HuH-7 (cell line): ENCODE measurements at places on chromosomes 4 and X.

- DNase-seq: no peak
Measured at GRCh38 chrX:133645977-133646718, 230.9 kb upstream of the GPC4 start.

- DNase-seq: no peak
Measured at GRCh38 chr4:40749717-40750460, at the start of gene NSUN7. NSUN7 (plus strand) TSS chr4:40749955; CDS start chr4:40750694, 739 bp downstream.

DNA sequence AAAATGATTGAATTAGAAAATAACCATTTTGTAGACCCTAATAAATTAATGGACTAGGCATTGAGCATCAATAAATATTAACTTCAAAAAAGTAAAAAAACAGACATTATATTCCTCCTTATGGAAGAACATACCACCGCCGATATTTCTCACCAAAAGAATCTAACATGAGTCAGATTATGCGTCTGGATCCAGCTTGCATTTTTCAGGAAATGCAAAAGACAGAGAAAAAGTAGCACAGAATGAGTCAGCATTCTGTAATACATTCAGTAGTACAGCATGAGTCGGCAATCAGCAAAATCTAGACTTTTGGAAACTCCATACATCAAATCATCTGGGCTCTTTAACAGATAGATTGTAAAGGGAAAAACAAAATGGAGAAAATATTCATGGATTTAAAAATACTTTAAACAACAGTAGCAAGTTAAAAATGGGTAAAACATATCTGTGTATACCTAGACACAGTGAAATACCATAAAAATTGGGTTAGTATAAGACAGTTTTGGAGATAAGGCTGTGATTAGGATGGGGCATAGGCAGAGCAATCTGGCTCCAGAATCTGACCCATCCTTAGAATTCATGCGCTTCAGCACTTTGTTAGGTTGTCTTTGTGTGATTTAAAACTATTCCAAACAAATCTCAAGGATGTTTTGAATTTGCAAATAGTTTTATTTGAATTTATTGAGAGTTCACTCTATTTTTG, 633.0 kb upstream of the FAM241A start:
- DNase-seq: no peak

DNA sequence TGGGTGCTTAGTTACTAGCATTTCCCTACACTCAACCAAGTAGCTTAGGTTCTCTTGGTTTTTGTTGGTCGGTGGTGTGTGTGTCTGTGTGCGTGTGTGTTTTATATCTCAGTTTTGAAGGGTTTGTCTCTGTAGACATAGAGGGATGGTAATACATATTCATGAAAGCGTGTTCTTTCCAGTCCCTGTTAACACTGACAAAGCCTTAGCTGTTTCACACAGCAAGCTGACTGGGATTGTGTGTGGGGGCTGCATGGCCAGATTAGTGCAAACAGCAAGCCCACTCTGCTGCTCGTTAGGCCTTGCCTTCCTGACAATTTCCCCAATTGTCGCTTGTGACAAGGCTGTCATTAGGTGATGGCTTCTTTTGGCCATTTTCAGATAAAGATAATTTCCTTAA, 43.9 kb downstream of the ALPK1 start:
- no peak for DNase-seq

GRCh38 chr4:33086331-33086925, 2366.3 kb downstream of the PCDH7 start:
- no peak for DNase-seq

GRCh38 chr4:65599340-65599739, 70.9 kb downstream of the EPHA5 start:
- no peak for DNase-seq
